NCI-H2081 treated with DMSO at 0.1 percent for 48 hours (cell line): ENCODE measurements at places on chromosomes 1 and 21.

DNA sequence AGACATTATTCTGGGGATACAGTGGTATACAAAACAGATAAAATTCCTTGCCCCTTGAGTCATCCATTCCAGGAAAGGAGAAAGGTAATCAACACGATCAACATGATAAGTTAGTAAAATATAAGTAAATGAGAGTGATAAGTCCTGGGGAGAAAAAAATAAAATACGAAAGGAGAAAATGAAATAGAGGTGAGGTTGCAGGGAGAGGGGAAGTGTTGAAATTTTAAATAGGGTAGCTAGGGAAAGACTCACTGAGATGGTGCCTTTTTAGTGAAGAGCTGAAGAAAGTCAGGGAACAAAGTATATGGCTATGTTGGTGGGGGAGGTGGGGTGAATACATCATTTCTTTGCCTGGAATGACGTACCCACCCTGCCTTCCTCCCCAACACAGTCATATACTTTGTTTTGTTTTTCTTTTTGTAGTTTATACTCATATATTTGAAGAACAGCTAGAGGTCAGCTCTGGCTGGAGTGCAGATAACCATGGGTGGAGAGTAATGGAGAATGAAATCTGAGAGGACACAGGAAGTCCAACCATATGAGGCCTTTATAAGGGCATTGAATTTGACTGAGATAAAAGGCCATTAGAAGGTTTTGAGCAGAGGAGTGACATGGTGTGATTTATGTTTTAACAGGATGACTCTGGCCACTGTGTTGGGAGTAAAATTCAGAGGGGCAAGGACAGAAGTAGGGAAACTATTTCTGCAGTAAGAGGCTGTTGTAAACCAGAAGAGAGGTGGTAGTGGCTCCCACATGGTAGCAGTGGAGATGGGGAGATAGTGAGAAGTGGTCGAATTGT, 54.8 kb downstream of the OSBPL9 start:
- DNase-seq: no peak

DNA sequence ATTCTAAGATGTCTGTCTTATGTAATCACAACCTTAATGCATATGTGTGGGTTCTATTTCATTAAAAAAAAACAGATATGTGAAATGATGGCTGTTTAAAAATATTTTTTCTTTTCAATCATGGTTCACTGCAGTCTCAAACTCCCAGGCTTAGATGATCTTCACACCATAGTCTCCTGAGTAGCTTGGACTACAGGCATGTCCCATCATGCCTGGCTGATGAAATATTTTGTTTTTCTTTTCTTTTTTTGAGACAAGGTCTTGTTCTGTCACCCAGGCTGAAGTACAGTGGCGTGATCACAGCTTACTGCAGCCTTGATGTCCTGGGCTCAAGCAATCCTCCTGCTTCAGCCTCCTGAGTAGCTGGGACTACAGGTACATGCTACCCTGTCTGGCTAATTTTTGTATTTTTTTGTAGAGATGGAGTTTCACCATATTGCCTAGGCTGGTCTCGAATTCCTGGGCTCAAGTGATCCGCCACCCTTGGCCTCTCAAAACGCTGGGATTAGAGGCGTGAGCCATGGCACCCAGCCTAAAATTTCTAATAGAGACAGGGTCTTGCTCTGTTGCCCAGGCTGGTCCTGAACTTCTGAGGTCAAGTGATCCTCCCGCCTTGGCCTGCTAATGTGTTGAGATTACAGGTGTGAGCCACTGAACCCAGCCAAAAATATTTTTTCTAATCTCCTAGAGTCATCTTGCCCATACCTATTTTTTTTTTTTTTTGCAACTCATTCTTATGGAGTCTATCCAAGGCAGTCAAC, 67.6 kb downstream of the GIPC2 start:
- DNase-seq: no peak

DNA sequence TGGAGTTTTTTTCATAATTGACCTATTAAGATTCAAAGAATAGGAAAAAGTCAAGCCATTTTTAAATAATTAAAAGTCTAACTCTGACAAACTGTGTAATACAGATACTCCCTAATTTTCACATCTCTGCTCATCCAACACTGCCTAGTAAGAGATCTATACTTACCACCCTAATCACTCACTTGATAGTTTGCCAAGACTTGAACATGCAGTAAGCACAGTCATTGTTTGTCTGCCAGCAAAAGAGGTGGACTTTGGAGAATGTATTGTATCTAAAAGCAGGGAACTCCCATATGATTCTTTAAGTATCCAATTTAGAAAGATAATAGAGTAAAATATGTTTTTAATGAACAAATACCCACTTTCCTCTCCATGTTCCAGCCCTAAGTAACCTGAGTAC, 15.5 kb downstream of the TMEM59 start:
- DNase-seq: no peak

DNA sequence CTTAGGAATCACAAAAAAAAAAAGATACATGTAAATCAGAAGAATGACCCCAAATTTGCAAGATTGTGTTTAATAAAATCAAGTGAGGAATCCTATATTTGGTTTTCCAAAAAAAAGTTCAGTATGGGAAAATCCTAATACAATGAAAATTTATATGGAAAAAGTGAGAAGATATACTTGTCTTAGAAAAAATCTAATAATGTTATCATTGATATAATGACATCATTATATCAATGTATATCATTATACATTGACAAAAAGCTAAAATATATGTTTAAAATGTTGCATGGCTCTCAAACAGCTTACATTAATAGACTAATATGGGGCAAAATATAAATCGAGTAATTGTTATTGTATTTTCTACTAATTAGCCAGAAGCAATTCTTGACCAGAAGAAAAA, 37.0 kb downstream of the DPYD start:
- DNase-seq: no peak

GRCh38 chr21:22754746-22755145, 1756.5 kb downstream of the NCAM2 start:
- DNase-seq: no peak
